Esophagus mucosa (tissue), 1 donor: ENCODE measurements at places on chromosomes 2 and 18. TPM values are rescaled to one million over a fixed set of nuclear protein-coding genes. Genes with fewer than 3 reads are reported as not detected.

DNA sequence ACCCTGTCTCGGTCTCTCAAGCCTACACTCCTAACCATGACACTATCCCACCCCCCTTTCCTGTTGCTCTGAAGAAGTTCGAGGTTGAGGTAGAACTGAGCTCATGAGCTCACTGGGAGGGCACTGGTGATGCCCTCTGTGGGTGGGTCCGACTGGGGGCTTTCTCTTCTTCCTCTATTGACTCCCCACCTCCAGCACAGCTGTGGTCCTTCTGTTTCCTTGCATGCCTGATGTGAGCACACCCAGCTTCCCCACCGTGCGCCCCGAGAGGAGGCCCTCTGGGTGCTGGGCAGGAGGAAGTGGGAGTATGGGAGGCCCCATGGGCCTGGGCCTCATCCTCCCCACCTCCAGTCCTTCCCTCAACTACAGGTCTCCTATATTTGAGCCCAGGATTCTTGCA lies 20.9 kb downstream of the SPEG start:
- ATAC-seq = no peak

DNA sequence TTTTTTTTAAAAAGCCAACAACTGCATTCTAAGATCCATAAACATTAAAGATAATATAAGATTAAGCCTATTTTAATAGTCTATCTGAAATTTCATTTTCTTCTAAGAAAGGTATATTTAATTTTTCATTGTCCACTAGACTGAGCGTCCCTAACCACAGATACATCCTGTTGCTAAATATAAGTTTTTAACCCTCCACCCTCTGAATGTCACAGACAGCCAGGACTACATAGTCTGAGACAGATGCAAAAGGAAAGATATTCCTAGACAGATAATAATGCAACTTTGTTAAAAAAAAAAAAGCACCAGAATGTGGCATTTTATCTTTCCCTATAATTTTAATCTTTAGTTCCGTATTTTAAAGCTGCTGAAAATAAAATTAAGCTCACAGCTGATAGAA lies 114.6 kb downstream of the ZEB2 start:
- ATAC-seq = no peak

DNA sequence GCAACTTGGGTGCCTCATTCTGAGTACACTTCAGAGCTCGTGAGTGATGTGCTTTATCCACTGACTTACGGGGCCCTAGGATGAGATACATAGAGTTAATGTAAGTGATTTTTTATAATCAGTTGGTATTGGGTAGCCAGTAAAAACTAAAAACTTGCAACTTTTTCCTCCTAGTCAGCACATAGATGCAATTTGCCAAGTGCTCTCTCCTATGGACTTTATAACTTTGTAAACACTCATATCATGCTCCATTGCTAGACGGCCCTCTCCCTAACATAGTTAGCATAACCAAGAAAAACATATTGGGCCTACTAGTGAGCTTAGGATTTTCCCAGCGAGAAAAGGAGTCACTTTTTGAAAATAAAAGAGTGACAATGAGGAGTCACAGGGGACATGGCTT lies 60.4 kb downstream of the PLB1 start:
- ATAC-seq = no peak

GRCh38 chr18:33470216-33470615 lies 29.7 kb upstream of the CCDC178 start:
- no peak for ATAC-seq

DNA sequence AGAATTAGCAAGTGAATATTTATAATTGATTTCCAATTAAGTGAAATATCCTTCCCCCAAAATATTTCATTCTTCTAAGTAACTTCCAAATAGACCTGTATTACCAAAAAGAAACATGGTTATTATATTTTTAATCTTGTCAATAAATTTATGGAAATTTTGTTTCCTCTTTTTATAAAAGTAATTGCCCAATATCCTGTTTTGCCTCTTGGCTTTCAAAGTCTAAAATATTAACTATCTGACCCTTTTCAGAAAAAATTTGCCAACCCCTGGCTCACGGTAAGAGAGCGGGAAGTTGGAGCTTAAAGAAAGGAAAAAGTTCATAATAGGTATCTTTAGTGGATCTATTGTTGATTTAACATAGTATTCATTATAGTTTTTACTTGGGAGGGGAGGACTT lies 20.4 kb upstream of the SANBR start:
- no peak for ATAC-seq

DNA sequence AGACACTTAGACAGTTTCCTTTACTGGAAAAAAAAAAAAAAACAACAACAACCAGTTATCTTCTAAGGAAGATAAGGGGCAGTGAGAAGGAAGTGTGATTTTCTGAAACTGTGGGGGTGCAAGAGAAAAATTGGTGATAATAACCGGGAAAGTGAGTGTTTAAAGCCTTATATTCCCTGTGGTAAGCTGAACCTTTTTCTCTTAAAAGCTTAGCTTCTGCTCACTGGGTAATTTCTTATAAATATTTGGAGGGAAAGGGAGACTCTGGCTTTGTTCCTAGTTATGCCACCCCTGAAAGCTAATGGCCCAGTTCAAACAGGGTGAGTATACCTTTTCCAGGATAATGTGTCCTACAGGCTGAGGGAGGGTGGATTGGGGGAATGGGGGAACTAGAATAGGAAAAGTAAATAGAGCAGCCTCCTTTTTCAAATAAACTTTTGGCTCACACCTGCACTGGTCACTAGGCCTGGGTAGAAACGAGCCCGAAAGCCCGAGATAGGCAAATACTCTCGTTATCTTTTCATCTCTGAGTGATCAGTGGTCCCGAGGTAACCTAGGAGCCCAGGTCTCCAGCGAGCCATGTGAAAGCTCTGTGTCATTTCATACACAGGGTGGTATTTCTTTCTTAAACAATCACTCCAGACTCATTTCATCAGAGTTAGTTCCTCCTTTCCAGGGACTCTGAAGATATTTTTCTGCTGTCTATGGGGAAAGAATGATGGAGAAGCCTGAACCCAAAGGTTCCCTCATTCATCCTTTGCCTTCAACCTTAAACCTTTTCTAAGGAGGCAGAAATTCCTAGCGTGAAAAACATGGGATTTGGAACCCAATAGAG lies 15.5 kb upstream of the SRBD1 start:
- no peak for ATAC-seq

DNA sequence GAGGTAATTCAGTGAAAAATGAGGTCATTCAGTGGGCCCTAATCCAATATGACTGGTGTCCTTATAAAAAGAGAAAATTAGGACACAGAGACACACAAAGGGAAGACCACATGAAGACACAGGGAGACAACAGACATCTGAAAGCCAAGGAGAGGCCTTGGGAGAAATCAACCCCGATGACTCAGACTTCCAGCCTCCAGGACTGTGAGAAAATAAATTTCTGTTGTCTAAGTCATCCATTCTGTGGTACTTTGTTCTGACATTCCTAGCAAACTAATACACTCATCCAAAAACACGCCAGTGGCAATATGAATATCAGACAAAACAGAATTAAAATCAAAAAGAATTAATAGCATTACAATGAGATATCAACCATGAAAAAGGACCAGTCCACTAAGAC lies 303.7 kb downstream of the SS18 start:
- no peak for ATAC-seq

DNA sequence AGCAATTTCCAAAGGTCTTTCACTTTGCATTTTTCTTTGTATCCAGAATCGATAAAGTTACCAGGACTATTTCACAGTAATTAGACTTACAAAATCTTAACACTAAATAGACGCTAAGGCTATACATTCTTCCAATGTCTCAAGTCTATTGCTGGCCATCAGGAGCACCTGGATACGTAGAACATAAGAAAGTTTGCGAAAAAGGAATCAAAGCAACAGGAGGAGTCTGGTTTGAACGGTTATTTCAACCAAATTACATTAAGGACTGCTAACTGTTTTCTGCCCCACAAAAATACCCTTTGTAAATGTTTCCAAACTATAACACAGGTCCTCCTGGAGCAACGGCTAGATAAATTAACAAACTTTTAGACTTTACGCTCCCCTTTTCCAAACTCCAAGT lies 1.4 kb upstream of the HNRNPA3 start:
- ATAC-seq = no peak

- peak; percentile 75 for ATAC-seq
These were observed 266.3 kb downstream of the MTX2 start for GRCh38 chr2:176535467-176536113.

GRCh38 chr2:132780651-132781050 lies 110.6 kb upstream of the LYPD1 start:
- no peak for ATAC-seq

GRCh38 chr2:27959496-27959895 lies 69.0 kb downstream of the BABAM2 start:
- ATAC-seq = no peak

DNA sequence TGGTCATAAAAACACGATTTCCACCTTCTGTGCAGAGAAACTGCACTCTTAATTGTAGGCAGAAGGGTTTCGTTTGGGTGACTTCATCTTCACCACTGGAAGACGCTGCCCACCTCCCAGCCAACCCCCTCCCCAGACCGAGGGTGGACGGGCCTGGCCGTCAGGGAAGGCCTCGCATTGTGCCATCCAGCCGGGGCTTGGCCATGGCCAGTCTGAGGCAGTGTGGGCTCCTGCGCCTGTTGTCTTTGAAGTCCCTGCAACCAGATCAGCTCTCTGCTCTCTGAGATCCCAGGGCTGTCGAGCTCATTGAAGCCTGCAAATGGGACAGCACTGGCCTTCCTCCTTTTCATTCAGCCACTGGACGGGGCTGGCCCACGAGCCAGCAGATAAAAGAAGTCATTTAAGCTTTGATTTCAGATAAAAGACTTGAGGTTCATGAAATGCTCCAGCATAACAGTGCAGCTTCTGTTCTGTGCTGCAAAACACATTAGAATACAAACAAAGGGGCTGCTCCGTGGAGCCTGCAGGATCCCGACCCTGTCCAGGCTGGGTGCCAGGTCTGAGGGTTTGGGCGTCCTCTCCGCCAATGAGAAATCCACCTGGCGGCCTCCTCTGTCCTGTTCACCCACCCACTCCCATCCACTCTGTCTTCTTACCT lies 253.5 kb downstream of the LDLRAD4 start:
- no peak for ATAC-seq

- no peak for ATAC-seq
These were observed 12.0 kb upstream of the HAAO start for GRCh38 chr2:42804338-42804737.

DNA sequence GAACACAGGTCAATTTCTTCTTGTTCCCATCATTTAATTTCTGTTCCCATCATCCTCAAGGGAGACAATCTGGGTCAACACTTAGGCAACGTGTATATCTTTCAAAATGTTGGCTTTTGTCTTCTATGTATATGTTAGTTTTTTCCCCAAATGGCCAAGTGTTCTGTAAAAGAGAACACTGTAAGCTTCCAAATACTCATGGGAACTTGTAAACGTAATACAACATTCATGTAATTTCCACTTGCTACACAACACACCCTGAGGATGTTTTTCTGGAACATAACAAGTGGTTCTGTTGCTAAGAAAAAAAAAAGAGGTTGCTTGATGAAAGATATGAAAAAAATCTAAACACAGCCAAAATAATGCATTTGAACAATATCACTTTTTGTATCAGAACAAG lies 149.1 kb downstream of the ATAD2B start:
- no peak for ATAC-seq

GRCh38 chr2:27839022-27839618 lies 51.1 kb downstream of the RBKS start:
- no peak for ATAC-seq

DNA sequence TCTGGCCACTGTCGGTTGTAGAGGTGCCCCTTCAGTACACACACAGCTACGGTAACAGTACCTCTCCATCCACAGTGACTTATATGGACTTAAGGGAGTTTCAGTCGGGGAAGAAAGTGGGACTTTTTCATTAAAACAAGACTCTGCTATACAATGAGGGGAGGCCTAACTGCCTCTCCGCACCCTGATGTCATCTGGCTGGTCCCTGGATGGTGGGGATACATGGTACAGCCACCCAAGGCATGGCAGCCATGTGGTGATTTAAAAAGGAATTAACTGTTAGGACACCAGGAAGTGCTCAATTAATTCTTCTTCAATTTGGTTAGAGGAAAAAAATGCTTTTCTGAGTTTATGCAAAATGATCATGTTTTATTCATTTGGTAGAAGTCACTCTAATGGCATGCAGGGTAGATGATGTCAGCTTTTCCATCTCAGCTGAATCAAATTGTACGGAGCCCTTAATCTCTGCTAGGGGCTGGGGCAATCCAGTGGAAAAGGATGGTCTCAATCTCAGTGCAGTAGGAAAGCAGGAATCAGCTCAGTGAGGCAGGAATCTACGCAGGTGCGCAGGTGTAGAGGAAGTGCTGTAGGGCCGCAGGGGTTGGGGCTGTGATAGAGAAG lies 243.9 kb downstream of the PRKCE start:
- no peak for ATAC-seq

GRCh38 chr18:27847412-27847811 lies 329.5 kb downstream of the CDH2 start:
- no peak for ATAC-seq

Gene MOGAT1
- not detected for total RNA-seq

Gene SCN7A
- total RNA-seq = 0.48 TPM

Gene SERPINB7
- 1.4 TPM for total RNA-seq

Gene RMC1
- total RNA-seq = 17.4 TPM

Gene GALNT5
- total RNA-seq = 3.8 TPM

Gene MRPL44
- total RNA-seq = 18.4 TPM

Gene MRPL19
- total RNA-seq = 39.9 TPM

Gene INPP5D
- 6.2 TPM for total RNA-seq

Gene SLC66A2
- 29.1 TPM for total RNA-seq

Gene LRRTM4
- not detected for total RNA-seq

Gene CYP27C1
- 1.8 TPM for total RNA-seq

Gene ASAP2
- 6.4 TPM for total RNA-seq

Gene KCNG3
- 0.12 TPM for total RNA-seq

Gene VWC2L
- not detected for total RNA-seq

Gene PSMA8
- total RNA-seq = not detected
